ENCODE measurements at places on chromosomes 12 and 14. TPM values are rescaled to one million over a fixed set of nuclear protein-coding genes. Genes with fewer than 3 reads are reported as not detected.

SLC10A1 gene
- not detected for total RNA-seq

OR9K2 gene
- not detected for total RNA-seq

NANOG gene
- total RNA-seq = not detected

ASCL1 gene
- not detected for total RNA-seq

PSME1 gene
- total RNA-seq = 167 TPM

TEDC1 gene
- total RNA-seq = 40.0 TPM

PARPBP gene
- 21.3 TPM for total RNA-seq

CEBPE gene
- total RNA-seq = 0.08 TPM

PTHLH gene
- 13.2 TPM for total RNA-seq

SOAT2 gene
- 0.10 TPM for total RNA-seq

CDK4 gene
- total RNA-seq = 285 TPM

TSPAN9 gene
- 50.6 TPM for total RNA-seq

MYO1H gene
- not detected for total RNA-seq

NPFF gene
- total RNA-seq = not detected

NUAK1 gene
- total RNA-seq = 6.2 TPM

RTL1 gene
- 0.23 TPM for total RNA-seq

AKAP5 gene
- 0.35 TPM for total RNA-seq

ABCD2 gene
- total RNA-seq = not detected

DIO2 gene
- 1.9 TPM for total RNA-seq

SIX1 gene
- total RNA-seq = 7.5 TPM

TTC8 gene
- total RNA-seq = 35.7 TPM

STK38L gene
- total RNA-seq = 13.6 TPM
